ELR (cell line): ENCODE measurements at places on chromosomes 16 and 17.

DNA sequence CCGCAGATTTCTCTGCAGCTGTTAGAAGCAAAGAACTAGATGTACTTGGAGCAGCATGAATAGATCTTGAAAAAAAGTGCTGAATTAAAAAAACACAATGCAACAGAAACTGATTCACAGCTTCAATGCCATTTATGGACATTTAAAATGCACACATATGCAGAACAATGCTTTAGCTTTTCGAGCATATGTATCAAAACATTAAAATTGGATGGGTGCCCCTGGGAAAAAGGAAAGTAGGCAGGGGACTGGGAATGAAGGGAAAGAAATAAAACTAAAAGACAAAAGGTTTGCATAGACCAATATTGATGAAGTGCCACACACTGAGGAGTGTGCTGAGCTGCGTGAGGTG lies 5.0 kb downstream of the KCTD13 start:
- DNase-seq: no peak

DNA sequence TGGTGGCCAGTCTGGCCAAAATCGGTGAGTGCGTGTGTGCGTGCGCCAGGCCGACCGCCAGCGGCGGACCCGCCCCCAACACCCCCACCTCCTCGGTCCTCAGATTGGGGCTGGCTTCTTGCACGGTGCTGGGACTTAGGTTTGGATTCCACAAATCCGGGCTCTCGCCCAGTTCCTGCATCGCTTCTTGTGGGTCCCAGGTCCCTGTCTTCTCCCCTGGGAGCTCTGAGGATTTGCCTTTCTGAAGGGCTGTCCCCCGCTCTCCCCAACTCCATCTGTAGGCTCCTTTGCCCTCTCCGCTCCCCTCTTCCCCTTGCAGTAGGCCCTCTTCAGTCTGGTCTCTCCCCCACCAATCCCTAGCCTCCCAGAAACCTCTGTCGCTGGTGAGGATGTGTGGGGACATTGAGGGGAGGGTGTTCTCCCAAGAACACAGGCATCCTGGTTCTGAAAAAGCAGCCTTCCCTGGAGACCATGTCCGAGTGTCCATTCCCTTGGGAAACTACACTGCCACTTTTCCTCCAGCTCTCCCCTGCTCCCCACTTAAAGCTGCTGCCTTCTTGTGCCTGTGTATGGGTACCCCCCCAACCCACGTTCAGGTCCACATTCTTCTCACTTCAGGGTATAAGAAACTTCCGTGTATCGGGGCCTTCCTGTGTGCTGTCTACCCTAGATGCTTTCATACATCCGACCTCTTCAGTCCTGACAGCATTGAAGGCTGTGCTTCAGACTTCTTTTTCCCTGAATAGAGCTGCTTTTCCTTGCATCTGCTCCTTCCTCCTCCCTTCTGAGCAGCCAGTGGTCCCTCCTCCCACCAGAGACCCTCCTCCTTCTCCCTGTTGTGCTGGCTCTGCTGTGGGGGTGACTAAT lies 632 bp downstream of the SLC9A5 start:
- DNase-seq: peak; percentile 31

DNA sequence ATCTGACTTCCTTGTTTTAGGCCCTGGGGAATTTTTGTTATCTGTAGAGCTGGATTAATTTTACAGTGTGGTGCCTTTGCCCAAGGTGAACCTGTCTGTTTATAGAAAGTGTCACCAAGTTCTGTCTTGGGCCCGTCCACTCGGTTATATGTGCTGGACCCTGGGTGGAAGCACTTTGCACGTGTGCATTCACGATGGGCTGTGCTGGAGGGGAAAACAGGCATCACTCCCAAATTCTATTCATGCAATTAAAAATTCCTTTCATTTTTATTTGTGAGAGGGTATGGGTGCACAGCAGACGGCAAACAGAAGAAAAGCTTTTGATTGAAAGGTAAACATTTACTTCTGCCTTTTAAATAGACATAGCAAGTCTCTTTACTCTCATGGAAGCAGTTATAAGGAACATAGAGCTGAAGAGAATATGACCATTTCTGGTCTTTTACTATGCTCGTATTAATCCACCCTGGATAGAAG lies 101.2 kb downstream of the WWOX start:
- DNase-seq: no peak

DNA sequence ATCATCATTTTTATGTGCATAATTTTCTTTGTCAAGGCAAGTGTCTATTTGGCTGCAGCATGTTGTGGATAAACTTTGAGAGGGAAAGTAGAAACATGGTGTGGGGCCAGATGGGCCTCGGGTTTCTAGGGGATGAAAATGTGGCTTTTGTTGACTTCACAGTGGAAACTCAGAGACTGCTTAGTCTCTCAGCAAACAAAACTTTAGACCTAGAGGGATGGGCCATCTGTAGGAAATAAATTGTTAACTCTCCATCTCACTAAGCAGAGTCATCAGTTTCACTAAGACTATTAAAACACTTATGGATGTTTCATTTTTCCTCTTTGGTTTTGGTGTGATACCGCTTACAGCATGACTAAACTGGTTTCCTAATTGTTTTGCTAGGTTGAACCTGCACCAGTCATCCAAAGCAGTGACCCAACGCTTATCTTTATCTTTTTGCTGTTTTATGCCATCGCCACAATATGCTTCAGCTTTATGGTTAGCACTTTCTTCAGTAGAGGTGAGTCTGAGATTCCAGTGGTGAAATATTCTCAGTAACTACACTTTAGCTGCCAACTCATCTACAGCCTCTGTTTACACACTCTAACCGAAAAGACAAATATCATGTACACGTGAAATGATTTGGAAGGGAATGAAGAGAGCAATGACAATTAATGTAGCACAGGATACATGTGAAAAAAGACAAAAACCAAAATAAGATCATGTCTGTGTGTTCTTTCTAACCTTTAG lies 60.6 kb upstream of the CRYM start:
- no peak for DNase-seq

- no peak for DNase-seq
Measured at GRCh38 chr17:46944931-46945330, 22.0 kb downstream of the GOSR2 start.

GRCh38 chr16:4517812-4518680 lies 20.5 kb downstream of the CDIP1 start:
- peak; percentile 51 for DNase-seq

DNA sequence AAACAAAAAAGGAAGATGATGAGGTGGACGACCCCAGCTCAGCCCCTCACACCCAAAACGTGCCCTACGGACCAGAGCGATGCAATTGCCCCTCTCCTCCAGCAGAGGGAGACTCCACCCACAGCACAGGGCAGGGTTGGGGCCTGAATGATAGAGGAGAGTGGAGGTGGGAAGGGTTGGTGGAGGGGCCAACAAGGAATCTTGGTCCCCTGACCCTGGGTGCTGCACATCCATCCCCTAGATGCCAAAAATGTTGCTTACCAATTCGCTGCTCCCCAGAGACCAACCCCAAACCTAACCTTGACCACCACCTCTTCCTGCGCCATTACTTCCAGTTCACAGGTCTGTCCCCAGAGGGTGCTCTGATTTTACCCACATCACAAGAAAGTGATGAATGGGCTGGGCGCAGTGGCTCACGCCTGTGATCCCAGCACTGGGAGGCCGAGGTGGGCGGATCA lies 12.9 kb downstream of the P2RX5 start:
- peak; percentile 55 for DNase-seq

DNA sequence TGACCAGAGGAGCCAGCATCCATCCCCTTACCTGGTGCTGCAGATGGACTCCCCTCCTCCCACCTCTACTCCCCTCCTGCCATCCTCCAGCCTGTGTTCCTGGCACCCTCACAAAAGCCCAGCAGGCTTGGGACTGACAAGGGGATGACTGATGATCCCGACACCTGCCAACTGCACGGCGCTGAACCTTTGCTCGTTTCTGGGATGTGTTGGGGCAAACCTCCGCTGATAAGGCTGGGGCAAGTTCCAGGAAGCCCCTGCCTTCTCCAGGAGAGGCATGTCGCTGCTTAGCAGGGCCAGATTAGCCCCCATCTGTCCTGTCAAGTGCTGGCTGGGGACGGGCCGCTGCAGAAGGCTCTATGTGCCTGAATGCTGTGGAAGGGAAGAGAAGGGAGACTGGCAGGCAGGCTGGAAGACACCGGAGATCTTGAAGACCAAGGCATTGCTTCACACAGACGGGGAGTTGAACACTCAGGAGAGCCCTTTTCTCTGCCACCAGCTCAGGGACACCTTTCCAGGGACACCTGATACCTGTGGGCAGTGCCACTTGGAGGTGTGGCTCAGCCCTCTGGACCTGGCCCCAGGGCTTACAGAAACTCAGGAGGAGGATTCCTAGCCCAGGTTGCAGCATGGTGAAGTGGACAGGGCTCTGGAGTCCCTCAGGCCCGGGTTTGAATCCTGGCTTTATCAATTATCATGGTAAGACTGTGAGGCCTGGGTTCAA lies 973 bp upstream of the KRT15 start:
- no peak for DNase-seq

DNA sequence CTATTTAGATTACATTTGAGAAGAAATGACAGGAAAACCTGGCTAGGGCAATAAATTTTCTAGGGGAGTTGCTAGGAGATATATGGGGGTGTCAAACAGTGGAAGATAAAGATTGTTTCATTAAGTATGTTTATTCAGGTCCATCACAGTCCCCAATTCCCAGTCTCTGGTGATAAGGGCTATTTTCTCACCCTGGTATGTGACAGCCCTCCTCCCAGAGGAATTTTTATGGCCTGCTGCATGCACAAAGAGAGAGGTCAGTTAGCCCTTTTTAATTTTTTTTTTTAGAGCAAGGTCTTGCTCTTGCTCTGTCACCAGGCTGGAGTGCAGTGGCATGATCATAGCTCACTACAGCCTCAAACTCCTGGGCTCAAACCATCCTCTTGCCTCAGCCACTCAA lies 53.6 kb upstream of the ATF7IP2 start:
- no peak for DNase-seq

DNA sequence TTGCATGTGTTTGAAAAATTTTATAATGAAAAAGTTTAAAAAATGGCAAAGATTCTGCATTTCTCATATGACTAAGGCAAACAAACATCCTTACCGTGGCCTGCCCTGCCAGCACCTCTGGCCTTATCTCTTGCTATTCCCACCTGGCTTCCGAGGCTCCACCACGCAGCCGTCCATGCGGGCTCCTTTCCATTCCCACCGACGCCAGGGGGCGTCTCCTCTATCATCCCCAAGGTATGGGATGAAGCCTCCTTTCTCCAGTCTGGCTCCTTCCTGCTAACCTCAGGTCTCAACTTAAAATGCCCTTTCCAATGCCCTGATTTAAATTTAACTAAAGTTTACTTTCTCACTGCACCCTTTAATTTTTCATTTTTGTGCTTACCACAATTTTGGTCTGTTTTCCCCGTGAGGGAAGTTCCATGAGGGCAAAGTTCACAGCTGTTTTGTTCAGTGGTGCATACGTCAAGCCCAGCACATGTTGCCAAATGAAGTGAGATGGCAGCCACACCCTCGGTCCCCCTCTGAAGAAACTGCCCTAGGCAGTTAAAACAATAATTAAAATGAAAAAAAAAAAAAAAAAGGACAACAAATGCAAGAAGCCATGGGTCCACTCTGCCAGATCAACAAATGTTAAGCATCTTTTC lies 13.3 kb upstream of the SDK2 start:
- DNase-seq: peak; percentile 16
